NCI-H187 (cell line): ENCODE measurements at places on chromosomes 7 and 10.

DNA sequence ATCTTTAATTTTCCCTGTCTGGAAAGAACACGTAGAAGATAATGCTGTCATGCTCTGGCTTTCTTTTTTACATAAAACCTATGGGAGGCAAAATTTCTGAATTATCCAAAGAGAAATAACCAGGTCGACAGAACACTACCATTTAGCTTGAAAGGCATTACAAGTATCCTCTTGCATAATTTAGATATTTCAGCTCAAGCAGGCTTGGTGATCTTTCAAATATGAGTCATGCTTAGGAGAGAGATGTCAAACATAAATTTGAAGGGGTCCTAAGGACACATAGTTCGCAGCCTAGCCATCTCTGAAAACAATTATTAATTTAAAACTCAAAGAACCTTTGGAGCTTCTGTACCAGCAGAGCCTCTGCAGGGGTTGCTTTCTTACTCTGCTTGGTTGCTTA lies 100.9 kb downstream of the FAS start:
- no peak for DNase-seq

- no peak for DNase-seq
These were observed 9.5 kb upstream of the SGCE start for GRCh38 chr7:94665426-94665825.

DNA sequence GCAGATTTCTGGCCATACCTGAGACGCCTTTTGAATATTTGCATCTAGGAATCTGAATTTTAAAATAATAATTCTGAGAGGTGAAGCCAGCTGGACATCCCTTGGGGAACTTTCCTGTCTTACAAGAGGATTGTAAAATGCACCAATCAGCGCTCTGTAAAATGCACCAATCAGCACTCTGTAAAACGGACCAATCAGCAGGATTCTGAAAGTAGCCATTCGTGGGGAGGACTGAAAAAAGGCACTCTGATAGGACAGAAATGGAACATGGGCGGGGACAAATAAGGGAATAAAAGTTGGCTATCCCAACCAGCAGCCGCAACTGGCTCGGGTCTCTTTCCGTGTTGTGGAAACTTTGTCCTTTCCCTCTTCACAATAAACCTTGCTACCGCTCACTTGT lies 9.9 kb downstream of the PPIF start:
- DNase-seq: no peak

DNA sequence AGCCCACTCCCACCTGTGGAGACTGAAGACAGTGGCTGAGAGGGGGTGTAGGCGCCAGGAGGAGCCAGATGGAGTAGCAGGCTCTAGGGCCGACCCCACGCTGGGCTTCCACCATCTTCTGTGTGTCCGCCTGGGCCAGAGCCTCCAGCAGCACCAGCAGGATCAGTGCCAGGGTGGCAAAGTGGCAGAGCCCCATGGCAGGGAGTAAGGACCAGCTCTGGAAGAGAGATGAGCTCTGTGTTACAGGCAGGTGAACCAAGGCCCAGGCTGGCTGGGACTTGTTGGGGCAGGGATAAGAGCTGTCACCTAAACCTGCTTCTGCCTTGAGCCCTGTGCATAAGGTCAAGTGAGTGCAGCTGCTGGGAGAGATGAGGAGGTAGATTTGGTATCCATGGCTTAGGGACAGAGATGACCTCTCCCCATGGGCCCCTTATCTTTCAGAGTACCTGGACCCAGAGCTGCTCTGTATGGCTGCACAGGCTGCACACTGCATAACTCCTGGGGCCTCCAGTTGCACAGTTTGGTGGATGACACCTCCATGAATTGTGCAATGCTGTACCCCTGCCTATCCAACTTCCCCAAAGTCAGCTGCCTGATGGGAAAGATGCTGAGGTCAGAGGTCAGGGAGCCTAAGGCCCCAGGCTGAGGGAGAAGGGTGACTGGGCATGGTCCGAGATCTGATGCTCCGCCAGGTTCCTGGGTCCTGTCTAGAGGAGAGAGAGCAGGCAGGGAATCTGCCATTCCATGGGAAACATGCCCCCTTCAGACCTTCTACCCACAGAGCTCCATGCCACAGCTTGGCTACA lies 7.4 kb upstream of the SAMD8 start:
- DNase-seq: no peak

DNA sequence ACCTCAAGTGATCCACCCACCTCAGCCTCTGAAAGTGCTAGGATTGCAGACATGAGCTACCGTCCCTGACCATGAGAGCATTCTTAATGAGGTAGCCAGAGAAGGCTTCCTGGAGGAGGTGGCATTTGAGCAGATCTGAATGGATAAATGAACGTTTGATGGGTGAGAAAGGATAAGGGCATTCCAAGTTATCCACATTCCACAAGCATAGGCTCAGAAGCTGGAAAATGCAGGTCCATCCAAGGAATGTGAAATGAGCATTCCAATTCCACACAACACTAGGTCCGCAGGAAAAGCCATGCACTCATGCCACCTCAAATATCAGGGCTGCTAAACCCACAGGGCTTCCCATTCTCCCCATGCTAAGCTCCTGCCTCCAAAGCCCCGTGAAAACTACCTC lies 17.0 kb downstream of the TMEM130 start:
- no peak for DNase-seq

- no peak for DNase-seq
These were observed 34.7 kb downstream of the WAPL start for GRCh38 chr10:86486856-86487255.

GRCh38 chr7:128274884-128275603 lies 34.0 kb downstream of the LEP start:
- no peak for DNase-seq

DNA sequence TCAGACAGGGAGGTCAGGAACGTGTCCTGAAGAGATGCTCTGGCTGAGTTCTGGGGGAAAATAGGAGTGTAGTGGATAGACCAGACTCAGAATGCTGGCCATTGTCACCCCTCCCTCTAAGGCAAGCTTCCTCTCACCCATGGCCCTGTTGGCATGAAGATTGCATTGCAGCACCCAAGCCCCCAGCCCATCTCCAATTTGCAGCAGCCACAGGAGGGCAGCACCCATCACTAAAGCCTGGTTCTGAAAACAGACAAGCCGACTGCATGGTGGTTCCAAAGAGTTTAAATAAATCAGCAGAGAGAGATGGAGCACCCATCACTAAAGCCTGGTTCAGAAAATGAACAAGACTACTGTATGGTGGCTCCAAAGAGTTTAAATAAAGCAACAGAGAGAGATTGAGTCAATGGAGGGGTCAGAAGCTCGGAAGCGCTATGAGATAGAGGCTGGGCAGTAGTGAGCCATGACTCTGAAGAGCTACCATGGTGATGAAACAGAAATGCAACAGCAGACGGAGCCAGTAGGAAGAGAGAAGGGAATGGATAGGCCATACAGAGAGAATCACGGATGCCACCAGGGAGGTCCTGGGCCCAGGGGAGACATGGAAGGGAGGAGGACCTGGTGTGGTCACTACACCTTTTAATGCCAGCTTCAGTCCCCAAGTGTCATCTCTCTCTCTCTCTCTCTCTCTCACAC lies 237.9 kb upstream of the MYO3A start:
- no peak for DNase-seq

GRCh38 chr10:22630234-22631174 lies 83.9 kb downstream of the PIP4K2A start:
- DNase-seq: no peak

- no peak for DNase-seq
These were observed 21.4 kb downstream of the MAD1L1 start for GRCh38 chr7:2211259-2211880.

GRCh38 chr7:112887337-112887736 lies 97.1 kb upstream of the TMEM168 start:
- DNase-seq: no peak

GRCh38 chr10:15365692-15366091 lies 5.4 kb downstream of the FAM171A1 start:
- DNase-seq: no peak

DNA sequence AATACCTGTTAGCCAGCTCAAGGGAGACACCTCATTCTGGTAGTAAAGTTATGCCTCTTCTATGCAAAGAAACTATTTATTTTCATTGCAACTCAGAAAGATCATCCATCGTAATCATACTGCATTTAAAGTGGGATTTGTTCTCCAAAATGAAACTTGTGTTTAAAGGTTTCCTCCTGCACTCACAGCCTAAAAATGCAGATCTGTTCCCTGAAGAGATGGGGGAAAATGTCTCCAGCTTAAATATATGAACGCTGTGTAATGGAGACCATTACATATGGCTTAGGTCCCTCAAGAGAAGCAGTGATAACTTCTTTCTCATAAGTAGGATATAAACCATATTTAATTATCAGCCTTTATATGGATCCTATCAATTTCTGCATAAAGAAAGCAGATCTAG lies 665.1 kb downstream of the KCNMA1 start:
- no peak for DNase-seq

- DNase-seq: no peak
These were observed 97.2 kb upstream of the DKK1 start for GRCh38 chr10:52216852-52217251.

DNA sequence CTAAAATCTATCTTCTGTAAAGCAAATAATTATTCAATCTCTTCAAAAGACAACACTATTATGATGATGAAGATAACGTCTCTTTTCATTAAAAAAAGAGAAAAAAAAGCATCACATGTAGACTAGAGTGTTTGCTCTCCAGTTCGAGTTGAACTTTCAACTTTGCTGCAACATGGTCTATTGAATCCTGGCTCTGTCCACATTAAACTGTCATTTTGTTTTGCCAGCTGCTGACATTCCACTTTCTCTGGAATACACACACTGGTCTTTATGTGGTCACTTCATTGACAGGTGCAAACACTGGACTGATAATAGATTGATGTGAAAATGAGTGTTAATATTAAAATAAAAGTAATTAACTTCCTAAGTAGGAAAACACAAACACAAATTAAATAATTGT lies 61.7 kb downstream of the PTF1A start:
- no peak for DNase-seq

DNA sequence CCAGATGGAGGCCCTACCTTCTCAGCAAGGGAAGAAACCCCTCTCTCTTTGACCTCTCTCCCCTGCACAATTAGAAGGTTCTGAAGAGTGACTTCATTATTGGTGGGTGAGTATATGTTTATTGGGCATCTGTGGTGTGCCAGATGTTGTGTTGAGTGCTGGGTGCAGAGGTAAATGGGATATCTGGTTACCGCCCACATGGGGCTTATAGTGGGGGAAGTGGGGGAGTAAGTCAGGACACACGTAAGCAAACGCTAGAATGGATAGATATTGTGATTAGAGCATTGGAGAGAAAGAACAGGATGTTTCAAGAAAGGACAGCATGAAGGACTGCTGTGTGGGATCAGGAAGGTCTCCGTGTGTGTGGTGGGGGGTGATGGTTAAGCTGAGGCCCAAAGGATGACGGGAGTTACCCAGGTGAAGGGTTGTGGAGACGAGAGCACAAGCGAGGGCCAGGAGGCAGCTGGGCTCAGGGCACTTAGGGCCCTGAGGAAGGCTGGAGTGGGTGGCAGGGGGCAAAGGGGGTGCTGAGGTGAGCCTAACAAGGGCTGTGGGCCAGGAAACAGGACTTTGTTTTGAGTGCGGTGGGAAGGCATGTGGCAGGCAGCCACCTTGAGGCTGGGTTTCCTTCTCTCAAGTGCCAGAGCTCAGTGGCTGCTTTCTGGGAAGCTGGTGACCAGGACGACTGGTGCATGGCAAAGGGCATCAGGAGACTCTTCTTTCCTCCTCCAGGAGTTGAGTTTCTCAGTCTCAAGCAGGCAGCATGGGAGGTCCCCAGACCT lies 299.9 kb downstream of the RPS24 start:
- no peak for DNase-seq

- DNase-seq: no peak
These were observed 61.6 kb downstream of the DENND11 start for GRCh38 chr7:141640239-141640840.

DNA sequence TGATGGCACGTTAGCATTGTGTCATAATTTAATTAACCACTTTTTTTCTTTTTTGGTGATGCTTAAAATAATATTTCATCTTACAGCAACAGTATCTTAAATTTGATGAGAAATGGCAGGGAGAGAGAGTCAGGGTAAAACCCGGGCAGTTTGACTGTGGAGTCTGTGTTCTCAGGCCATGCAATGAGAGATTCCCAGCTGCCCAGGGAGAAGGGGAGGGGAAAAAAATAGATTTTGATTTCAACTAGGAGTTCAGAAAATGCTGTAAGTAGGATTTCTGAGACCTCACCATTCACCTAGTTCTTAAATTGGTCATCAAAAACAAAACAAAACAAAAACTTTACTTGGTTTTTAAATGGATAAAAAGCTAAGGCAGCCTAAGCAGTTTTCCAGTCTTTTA lies 37.4 kb upstream of the XPNPEP1 start:
- no peak for DNase-seq

- no peak for DNase-seq
These were observed 13.5 kb upstream of the CACUL1 start for GRCh38 chr10:118768041-118768919.

DNA sequence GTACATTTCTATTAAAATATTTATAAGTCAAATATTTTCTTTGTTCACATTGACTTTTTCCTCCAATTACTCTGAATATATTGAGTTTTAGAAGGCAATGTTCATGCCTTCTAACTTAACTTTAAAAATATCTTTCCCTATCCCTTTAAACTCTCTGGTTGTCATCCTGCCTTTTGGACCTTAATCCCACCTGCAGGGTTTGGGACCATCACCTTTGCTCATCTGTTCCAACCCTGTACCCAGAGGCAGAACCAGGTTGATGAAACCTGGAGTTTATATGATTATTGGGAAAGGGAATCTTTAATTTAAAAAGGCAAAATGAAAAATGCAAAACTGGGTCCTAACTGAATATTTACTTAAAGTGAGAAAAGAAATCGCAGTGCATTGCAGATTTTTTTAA lies 24.8 kb downstream of the NEUROD6 start:
- DNase-seq: no peak

GRCh38 chr10:3336673-3337293 lies 164.2 kb upstream of the PITRM1 start:
- DNase-seq: no peak

GRCh38 chr10:129875993-129876726 lies 87.9 kb downstream of the EBF3 start:
- DNase-seq: no peak

- DNase-seq: no peak
These were observed 183.0 kb downstream of the THSD7A start for GRCh38 chr7:11648980-11649379.

DNA sequence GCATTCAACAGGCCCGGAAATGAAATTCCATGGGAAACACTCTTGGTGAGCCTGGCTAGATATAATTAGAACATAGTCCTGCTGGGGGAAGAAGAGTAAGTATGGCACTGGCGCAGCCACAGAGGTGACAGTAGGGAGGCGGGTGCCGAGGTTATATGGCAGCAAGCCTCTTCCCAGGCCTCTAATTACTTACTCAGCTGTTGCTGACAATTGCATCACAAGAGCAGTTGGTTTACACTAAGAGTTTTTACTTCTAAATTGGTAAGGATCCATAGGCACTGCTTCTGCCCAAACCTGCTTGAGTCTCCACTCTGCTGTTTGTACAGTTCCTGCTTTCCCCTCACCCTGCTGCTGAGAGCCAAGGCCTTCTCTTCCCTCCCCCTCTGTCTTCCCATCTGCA lies 93.3 kb upstream of the DUSP5 start:
- no peak for DNase-seq

GRCh38 chr7:103622274-103622673 lies 176.3 kb upstream of the SLC26A5 start:
- no peak for DNase-seq

- DNase-seq: no peak
These were observed 65.5 kb downstream of the CPVL start for GRCh38 chr7:29080803-29081202.

GRCh38 chr7:87934699-87935383 lies 790 bp downstream of the ADAM22 start:
- DNase-seq: peak; percentile 9

- no peak for DNase-seq
These were observed 15.2 kb upstream of the C10orf53 start for GRCh38 chr10:49664006-49664841.

- no peak for DNase-seq
These were observed 32.0 kb downstream of the FRA10AC1 start for GRCh38 chr10:93670372-93670771.
